ENCODE measurements at places on chromosomes 6 and 20.
A peak's percentile ranks its signal among the peaks of the same experiment; 100 is the strongest.

DNA sequence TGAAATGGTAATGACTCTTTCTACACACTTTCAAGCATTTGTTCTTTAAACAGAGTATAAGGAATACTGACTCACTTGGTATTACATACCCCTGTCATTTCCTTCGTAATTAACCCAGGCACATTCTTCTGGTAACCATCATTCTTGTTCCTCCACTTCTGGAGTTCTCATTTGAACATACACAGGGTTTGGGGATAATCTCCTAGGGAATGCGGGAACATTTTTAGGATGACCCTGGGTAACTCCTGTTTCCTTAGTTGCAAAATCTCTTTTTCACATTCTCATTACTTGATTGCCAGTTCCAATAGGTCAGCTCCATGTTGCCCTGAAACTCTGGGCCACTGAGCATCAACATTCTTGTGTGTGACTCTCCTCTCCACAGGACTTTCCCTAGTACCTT lies 51.5 kb upstream of the E2F3 start:
- no peak for DNase-seq

GRCh38 chr6:43981363-43981990 lies 145.8 kb downstream of the MRPL14 start:
- DNase-seq = no peak

DNA sequence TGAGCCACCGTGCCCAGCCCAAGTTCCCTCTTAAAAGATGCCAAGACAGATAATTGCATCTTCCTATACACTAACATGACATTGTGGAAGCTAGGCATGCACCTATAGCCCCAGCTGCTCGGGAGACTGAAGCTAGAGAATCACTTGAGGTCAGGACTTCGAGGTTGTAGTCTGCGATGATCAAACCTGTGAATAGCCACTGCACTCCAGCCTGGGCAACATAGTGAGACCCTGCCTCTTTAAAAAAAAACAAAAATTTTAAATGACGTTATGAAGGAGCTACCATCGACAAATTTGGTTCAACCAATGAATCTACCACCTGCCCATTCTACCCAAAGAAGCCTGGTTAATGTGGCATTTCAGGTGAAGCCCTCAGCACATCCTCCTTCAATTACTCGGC lies 80.7 kb downstream of the TBC1D7 start:
- no peak for DNase-seq

GRCh38 chr6:56683882-56684281 lies 41.2 kb upstream of the DST start:
- peak; percentile 94 for DNase-seq

DNA sequence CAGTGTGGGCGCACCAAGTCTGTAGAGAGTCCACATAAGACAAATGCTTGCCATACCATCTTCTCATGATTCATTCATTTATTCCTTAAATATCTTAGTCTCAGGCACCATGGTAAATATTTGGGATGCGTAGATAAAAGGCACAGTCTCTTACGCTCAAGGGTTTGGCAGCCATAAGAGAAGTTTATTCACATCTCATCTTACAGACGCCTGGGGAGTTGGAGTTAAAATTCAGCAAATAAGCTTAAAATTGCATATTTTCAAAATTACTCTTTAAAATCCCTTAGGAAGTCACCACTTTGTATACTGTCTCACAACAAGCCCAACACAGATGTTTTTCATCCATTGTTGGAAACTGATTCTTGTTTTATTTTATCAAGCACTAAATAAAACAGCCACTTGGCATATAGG lies 363.3 kb downstream of the KIF16B start:
- no peak for DNase-seq

DNA sequence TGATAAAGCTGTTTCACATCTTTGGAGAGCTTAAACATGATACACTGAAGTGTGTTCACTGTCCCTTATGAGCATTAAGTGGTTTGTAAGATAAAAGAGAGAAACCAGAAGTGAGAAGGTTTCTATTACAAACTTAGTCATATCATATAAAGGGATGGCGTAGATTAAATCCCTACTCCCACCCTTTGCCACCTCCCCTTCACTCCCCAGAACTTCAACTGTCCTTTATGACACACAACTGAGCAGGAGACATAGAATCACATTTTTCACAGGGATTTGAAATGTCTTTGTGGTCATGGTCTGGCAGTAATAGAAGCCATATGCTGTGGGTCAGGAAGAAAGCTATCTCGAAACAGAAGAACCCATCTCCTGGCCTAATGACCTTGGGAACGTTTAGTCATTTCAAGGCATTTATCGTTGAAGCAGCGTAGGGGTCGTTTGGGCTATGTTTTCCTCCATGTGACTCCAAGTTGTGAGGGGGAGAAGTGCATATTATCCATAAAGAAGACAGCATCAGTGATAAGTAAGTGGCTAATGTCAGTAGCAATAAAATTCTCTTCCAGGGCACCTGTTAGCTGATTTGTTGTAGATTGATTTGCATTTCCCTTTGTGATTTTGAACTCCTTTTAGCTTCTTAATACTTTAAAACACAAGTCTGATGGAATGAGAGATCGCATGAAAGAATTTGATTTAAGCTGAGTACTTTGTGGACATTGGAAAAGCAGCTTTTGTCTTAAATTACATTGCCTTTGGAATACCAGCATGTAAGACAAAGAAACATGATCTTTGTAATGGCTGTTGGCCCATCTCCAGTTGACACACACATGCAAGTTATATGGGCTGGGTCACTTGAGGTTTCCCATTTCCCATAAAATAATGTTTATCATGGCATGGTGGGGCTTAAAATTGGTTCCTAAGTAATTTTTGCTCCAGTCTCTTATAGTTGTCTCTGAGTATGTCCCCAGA lies 501.5 kb upstream of the FLRT3 start:
- peak; percentile 31 for DNase-seq

Data from myocyte (in vitro differentiated cells).